ENCODE measurements at places on chromosomes 6 and 20.

DNA sequence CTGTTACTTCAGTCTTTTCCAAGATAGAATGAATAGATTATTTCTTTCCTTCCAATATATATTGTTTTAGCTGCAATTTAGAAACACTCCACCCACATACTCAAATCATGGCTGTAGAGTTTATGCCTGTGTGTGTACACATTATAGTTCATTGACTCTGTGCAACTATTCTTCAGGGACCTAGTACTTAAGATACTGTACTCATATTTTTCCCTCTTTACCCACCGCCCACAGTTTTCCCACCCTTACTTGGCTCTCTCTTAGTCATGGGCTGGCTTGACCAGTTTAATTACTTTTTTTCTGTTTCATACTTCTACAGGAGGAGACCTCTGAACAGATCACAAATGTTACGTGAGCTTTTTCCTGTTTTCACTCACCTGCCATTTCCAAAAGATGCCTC lies 30.4 kb downstream of the C6orf89 start:
- DNase-seq: no peak

DNA sequence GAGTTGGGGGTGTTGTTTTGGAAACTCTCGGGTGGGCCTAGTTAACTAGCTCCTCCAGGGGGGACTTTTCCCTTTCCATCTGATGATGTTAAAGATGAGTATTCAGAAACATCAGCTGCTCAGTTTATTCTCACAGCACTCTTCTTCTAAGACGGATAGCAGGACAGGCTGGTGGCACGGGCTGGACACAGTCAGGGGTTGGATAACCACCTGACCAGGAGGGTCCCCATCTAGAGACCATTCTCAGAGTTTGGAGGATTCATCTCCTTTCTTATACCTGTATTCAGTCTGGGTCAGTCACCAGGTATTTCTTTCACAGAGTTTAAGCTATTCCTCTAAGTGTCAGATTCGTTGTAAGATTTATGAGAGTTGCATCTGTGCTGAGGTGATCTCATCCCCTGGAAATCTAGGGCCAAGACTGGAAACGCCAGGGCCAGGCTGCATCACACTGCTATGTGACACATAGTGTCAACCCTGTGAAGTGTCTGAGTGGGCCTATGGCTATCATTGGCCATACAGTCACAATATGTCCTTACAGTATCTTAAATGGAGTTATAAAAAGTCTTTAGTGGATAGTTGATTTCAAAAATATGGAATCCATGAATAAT lies 111.7 kb downstream of the FAM50B start:
- DNase-seq: no peak

- no peak for DNase-seq
These were observed 15.9 kb downstream of the TMEM200A start for GRCh38 chr6:130381459-130382380.

GRCh38 chr6:25892877-25893276 lies 18.8 kb upstream of the SLC17A3 start:
- DNase-seq: no peak

GRCh38 chr6:139582956-139583355 lies 208.5 kb upstream of the CITED2 start:
- DNase-seq: no peak

DNA sequence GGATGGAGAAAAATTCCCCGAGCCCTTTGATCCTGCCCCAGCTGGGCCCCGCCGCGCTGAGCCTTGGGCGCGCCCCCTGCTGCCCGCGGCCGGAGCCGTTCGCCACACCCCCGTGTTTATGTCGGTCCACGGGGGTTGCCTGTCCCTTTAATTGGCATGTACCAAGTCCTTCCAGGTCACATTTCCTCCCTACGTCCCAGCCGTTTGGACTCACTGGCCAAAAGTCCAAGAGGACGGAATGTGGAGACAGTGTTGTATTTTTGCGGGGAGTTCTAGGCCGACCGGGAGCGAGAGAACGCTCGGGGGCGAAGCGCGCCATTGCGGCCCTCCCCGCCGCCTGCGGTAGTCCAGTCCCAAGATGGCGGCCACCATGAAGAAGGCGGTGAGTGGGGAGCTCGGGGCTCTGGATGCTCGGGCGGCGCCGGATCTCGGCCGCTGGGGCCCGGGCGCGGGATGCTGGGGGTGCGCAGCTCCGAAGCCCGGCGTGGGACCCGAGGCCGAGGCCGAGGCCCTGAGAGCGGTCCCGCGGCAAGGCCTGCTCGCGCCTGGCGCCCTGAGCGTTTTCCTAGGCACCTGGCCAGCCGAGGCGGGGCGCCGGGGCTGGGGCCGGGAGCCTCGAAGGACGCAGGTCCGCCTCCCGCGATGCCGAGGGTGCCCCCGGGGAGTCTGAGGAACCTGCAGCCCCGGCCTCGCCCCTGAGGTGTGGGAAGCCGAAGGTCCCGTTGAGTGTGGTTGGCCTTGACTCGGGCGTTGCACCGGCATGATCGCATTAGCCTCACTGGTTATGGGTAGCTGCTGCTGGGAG lies at the start of gene PFDN4:
TSS of gene PFDN4 (plus strand) at position 345 of the 805 bp plus-strand sequence. CDS start at position 359, 14 bp downstream.
- peak; percentile 74 for DNase-seq

GRCh38 chr20:55605594-55605993 lies 399.7 kb downstream of the CBLN4 start:
- DNase-seq: no peak

DNA sequence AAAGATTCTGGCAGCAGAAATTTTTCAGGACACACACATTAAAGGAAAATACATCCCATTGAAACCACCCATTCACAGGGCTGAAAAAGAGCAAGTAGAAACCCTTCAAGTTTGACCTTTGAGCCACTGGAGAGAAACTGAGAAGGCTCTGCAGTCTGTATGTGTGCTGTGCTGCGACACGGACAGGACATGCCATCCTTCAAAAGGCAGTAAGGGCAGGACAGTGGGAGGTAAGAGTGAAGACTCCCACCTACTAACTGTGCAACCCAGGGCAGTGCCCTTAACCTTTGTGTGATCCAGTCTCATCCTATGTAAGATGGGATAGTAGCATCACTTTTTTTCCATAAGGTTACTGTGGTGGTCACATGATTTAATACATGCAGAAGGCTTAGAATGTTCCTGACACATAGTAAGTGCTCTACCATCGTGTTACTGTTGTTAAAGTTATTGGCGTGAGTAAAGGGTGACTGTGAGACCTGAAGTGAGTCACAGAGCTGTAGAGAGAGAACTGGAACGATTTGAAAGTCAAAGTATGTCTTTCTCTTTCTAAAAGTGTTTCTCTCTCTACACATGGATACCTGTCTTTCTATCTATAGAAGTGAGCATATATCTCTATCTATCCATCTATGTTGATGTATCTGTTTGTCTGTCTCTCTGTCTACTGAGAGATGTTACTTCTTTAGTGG lies 153.7 kb upstream of the OLIG3 start:
- DNase-seq: no peak

GRCh38 chr20:697826-698225 lies 22.2 kb upstream of the SCRT2 start:
- no peak for DNase-seq

DNA sequence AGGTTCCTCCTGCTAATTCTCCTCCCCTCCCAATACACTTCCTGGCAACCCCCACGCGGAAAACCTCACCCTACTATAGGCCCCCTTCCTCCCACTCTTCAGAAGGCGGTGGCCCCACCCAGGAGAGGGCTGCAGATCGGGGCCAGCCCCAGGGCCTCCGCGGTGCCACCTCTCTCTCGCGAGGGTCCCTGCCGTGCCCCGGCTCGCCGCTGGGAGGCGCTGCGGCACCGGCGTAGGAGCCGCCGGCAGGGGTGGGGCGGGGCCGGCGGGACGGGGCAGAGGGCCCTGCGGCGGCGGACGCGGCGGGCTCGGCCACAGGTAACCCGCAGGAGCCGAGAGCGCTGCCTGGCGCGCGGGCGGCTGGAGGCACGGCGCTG lies at the start of gene ANKRD6:
TSS of gene ANKRD6 (plus strand) at position 278 of the 377 bp plus-strand sequence. CDS start 133,825 bp downstream, outside the sequence.
- DNase-seq: peak; percentile 61

DNA sequence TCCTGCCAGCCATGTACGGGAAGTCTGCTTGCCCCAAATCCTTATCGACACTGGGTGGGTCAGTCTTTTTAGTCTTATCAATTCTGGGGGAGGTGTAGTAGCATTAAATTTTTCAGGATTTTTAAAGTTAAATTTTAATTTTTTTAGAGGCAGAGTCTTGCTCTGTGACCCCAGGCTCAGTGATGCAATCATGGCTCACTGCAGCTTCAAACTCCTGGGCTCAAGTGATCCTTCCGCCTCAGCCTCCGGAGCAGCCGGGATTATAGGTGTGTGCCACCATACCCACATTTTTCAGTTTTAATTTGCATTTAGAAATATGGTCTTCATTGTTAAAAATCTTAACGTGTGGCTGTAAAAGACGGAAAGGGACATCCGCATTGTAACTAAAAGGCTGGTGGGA lies 51.9 kb downstream of the BANF2 start:
- no peak for DNase-seq

DNA sequence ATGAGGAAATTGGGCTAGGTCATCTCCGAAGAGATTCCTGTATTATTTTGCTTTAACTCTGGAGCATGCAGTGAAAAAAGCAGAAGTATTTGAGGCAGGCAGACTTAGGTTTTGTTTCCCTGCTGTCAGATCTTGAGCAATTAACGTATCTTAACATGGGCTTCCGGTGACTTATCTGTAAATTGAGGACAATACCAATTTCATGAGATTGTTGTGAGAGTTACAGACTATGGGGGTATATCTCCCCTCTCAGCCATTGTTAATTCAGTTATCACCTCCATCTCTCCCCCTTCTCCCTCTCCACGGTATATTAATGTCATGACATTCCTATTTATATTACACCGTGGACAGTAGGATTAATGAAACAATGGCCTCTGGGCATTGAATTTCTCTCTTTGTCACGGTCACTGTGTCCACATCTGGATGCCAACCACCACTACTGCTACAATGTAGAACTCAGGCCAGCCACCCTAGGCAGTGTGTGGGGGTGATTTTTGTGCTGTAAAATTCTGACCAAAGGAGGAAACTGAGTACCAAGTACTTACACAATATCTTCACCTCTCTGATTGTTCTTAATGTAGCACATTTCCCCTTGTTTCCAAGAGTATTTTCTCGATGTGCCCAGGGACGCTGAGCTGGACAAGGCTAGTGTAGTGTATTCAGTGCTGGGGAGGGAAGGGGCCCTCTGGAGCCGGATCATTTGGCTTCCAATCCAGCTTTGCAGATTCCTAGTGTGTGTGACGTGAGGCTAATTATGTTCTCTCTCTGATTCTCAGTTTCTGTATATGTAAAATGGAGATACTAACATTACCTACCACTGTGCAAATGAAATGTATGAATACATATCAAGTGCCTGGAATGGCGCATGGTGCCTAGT lies 77.2 kb downstream of the GCNT2 start:
- DNase-seq: no peak

GRCh38 chr6:153698001-153698400 lies 341.0 kb upstream of the OPRM1 start:
- DNase-seq: no peak

DNA sequence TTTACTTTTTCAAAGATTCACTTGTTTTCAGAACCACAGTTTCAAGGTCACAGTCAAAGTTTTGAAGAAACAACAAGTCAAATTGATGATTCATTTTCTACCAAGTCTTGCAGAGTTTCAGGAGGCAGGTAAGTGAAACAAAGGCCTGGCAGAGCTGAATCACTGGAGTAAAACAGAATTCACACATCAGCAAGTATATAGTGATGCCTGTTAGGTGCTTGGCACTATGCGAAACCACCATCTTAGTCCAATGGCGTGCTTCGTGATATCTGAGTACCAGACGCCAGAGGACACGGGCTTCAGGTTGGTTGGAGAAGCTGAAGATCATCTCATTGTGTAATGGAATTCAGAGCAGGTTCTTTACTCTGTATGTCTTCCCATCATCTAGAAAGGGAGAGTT lies 75.9 kb downstream of the RTN4IP1 start:
- DNase-seq: no peak

GRCh38 chr6:2630359-2630758 lies 120.4 kb downstream of the MYLK4 start:
- no peak for DNase-seq

DNA sequence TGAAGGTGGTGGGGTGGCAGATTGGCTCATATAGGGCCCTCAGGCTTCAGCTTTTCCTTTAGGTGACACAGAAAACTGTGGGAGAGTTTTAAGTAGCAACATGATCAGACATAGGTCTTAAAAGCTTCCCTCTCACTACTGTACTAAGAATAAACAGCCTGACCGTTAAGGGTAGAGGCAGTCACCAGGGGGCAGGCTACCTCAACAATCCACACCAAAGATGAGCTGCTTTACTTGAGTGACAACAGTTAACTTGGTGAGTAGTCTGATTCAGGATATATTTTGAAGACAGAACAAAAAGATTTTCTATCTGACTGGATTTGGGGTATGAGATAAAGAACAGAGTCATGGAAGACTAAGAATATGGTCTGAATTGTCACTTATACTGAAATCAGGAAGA lies 193.1 kb upstream of the SHLD1 start:
- DNase-seq: peak; percentile 20

DNA sequence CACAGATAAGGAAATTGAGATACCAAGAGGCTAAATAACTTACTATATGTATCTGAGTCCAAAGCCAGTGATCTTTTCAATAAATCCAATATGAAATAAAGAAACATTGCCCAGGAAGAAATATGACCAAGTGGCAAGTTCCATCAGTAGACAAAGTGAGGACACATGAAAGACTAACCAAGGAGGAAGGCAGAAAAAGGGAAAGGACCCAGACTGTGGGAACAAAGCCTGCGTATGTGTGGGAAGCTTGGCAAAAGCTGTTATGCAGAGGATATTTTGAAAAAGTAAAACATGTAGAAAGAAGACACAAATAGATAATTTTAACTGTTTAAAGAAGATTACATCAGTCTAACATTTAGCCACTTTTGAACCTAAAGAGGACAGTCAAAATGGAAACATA lies 264.4 kb upstream of the PRDM1 start:
- DNase-seq: no peak

GRCh38 chr6:139534472-139535115 lies 160.1 kb upstream of the CITED2 start:
- no peak for DNase-seq

GRCh38 chr6:166877906-166878305 lies 78.4 kb downstream of the RNASET2 start:
- no peak for DNase-seq

DNA sequence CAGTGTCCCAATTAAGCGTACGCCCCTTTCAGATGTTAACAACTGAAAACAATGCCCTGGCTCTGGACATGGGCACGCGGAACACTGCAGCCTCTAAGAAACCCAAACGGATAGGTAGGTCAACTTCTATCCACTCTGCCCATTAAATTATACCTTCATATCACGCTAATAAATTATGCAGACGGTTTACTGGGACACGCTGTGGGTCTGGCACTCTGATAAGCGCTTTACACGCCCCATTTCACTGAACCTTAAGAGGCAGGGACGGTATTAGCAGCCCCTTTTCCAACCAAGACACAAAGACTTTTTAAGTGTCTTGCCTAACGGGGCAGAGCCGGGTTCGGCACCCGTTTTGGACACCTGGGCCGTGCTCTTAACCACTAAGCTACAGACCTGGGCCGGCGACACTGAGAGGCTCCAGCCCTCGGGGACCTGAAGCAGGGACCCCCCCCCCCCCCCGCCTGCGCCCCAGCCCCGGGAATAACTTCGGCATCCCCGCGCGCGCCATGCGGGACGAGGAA lies 744 bp downstream of the STAU1 start:
- DNase-seq: peak; percentile 29

- no peak for DNase-seq
These were observed 76.1 kb upstream of the TPD52L1 start for GRCh38 chr6:125077453-125077852.

Measured in left renal cortex interstitium (tissue), 4 donors.